ENCODE measurements at places on chromosomes 7 and 10.

DNA sequence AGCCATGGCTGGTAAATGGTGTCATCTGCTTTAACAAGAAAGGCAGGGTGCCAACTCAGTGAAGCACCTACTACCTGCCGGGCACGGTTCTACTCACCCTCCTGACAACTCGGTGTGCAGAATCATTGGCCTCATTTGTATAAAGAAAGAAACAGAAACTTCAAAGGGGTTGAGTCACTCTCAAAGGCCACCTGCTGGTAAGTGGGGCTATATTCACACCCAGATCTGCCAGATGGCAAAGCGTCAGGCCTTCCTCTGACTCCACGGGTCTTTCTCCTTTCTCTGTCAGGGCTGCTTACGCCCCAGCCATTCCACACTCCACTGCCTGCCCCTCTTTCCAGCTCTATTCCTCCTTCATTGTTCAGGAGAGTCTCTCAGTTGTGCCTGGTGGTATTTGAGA, 309.2 kb downstream of the GFRA1 start:
- DNase-seq: no peak

DNA sequence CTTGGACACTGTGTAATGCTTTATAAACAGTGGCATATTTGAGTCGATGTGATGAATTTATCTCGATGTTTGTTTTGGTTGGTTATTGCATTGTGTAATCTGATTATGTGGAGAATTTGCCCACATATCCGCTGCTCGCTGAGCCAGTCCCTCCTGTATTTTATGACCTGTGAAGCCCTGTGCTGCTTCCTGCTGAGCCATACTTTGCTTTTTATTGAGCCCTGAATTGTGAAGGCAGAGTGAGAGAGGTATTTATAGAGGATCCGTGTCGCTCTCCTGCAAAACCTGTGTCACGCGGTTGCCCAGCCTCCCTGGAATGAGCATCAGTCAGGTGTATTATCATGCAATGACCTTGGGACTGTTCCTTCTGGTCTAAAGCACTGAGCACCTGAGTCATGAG, 253.7 kb downstream of the ARHGAP21 start:
- DNase-seq: no peak

DNA sequence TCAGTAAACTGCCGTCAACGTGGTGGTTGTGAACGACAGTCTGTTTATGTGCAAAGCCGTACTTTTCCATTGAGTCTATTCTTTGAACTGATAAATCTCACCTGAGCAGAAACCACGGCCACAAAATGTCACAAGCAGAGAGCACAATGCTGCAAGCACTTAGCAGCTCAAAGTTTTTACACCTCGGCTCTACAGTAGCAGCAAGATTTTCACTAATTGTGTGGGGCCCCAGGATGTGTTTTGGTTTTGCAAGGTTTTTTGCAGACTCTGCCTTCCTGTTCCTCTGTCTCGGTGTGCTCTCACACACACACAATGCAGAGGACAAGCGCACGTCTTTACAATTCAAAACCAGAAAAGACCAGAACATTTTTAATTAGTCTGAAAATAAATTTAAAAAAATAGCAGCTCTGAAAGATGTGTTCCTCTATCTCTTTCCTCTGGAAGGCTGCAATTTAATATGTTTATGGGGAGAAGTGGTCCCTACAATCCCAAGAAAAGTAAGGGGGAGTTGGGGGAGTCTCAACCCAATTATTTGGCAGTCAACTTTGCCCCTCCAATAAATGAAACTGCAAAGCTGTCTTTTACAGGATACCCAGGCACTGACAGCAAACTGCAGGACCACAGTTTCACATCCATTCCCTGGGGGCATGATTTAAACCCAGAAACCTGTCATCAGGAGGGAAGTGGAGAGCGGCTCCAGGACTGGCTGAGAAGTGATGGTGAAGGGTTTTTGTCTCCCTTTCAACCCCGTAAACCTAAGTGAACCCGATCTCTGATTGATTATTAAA, 73.8 kb upstream of the SFMBT2 start:
- no peak for DNase-seq

DNA sequence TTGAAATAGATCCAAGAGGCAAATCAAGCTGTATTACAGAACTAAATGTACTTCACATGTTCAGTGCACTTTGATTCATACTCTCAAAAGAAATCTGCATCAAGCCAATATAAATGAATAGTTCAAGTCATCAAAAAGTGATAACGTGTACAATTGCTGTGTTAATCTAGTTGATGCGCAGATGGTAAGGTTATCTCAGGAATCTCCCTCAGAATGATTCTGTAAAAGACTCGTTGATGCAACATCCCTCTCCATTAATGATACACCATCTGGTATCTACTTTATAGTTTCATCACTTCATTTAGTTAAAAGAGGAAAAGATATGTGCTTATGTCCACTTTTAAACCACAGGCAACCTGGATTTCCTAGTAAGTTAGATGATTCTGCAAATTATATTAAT, 200.6 kb downstream of the CHCHD3 start:
- DNase-seq: no peak

- DNase-seq: no peak
These were observed 3.3 kb upstream of the CAMK2G start for GRCh38 chr10:73877533-73878160.

DNA sequence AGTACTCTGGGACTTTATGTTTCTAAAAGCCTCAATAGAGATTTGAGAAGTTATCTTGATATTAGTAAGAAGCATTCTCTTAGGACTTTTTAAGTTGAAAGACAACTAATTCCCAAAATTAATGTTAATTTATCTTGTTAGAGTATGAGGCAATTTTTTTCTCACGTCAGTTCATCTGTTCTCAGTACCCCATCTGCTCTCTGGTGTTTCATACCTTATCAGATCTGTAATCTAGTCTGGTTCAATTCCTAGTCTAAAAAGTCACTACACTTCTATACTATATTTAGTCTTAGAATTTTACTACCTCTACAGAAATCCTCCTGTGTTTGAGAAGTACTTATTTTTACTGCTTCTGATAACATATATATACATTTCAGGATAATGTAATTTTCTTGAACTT, 66.1 kb downstream of the LRGUK start:
- no peak for DNase-seq

GRCh38 chr7:45070254-45070642, 18.5 kb downstream of the NACAD start:
- no peak for DNase-seq

GRCh38 chr10:120433141-120433540, 23.9 kb upstream of the PLPP4 start:
- no peak for DNase-seq

- no peak for DNase-seq
These were observed 55.5 kb downstream of the KLF6 start for GRCh38 chr10:3729397-3729976.

DNA sequence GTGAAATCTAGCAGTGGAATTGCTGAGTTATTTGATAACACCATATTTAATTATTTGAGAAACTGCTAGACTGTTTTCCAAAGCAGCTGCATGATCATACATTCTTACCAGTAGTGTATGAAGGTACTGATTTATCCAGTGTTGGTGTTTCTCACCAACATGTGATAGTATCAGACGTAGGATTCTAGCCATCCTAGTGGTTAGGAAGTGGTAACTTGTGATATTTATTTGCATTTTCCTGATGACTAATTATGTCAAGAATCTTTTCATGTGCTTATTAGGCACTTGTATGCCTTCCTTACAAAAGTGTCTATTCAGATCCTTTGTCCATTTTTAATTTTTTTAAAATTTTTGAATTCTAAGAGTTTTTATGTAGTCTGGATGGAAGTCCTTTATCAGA, 54.2 kb upstream of the PLXDC2 start:
- no peak for DNase-seq

DNA sequence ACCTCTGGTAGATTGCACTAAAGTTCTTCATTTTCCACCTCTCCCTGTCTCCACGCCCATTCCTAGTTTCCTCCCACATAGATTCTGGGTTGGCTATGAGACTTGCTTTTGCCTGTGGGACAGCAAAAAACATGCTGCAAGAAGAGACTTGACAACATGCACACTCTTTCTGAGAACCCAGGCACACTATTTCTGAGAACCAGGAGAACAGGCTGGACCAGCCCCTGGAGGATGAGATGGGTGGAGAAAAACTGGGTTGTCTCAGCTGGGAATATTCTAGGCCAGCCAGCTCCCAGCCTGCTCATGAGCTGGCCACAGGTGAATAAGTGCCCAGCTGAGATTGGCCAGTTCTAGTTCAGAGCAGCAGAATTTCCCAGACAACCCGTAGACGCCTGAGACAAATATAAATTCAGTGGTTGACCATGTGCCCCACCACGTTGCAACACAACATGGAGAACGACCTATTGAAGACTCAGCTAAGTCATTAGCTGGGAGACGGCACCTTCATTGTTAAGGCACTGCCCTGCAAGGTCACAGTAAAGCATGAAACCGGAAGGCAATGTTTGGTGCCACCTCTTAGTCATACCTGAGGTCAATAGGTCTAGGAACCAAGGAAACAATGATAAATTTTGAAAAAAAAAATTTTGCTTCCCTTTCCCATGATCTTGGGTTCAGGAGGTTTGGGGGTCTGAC, 92.7 kb upstream of the AKR1E2 start:
- no peak for DNase-seq

DNA sequence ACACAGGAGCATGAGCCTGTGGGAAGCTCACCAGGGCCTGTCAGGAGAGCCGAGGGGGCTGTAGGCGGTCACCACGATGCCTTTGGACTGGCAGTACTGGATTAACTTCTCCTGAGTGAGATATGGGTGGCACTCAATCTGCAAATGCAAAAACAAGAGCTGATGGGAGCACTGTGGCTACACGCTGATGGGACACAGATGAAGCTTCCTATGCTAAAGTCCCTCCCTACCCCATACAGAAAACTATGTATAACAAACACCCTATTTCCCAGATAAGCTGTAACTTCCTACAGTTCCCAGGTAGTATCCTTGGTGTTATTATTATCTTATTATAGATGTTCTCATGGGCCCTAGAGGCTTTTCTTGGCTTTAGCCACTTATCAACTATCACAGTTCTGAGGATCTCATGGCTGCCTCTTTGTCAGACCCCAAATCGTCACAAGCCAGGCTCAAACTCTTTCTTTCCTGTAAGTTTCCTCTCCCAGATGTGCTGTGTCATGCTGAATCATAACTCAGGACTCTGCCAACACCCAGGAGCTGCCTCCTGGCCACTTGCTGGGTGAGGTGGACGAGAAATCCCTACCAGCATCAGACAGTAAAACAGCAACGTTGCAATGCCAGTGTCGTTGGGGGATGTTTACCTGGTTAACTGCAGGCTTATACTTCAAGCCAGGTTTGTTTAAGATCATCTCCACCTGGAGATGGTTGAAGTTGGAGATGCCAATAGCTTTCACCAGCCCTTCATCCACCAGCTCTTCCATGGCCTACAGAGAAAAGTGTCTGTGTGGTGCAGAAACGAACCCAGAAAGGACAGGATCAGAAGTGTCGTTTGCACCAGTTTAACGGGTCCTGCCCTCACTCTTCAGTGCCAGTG, 10.3 kb downstream of the AKR1B1 start:
- DNase-seq: no peak

GRCh38 chr10:88730864-88731263, 24.8 kb downstream of the LIPK start:
- DNase-seq: no peak

GRCh38 chr7:16930946-16931345, 49.2 kb upstream of the AGR3 start:
- no peak for DNase-seq

- DNase-seq: no peak
These were observed 391.3 kb downstream of the CCSER2 start for GRCh38 chr10:84719687-84720086.

Measured in sigmoid colon (tissue), 7 donors.